Renal cortical epithelial cell (primary cell): ENCODE measurements at places on chromosomes 1 and 21.

DNA sequence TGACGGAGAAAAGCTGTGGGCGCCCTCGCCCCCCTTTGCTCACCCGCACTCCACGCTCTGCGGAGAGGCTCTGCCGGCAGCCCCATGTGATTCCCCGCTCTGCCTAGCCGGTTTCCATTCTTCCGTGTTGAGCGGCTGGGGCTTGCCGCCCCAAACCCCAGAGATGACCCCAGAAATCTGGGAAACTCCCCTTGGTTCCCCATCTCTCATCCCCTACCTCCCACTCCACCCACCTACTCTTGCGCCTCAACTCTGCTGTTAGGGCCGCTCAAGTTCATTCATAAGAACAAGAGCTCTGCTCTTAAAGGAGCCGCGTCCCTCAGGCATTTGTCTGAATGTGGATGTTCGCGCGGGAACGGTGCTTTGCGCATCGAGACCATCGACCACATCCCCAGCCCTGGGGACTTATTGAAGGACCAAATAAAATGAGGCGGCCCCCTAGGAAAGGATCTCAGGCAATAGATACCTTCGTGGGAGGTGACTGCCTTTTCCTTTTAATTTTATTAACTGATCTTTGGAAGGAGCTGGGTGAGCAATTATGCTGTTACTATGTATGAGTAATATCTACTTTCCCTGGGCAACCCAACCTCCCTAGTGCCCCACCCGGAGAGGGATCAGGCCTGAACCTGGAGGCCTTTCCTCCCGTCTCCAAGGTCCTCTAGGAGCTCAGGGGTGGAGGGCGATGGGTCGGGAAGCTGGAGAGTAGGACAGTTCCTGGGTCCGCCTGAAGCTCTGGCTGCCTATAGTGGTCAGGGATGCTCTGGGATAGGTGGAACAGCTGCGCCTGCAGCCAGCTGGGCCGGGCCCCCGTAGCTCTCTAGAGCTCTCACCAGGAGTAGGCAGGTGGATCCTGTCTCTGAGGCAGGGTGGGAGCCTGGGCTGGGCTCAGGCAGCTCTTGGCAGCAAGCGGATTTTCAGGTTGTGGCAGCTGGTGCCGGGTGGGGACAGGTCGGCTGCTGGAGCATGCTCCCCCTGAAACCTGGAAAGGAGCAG lies 898 bp downstream of the MFSD2A start:
- peak; percentile 52 for DNase-seq

- DNase-seq: no peak
These were observed 50.2 kb downstream of the KCNN3 start for GRCh38 chr1:154819628-154820590.

DNA sequence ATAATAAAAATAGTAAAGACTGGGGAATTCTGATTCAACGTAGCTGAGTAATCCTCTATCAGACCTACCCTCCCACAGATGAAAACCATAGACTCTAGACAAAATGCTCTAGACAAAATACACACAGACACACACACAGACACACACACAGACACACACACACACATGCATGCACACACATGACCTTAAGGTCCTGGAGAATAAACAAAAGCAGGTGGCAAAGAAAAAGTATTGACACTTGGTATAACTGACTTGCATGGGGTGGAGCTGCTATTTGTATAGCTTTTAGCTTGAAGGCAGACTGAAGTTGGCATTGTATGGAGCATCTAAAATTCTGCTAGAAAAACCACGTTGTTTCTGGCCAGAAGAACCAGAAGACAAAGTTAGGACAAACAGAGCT lies 29.3 kb downstream of the C1orf141 start:
- DNase-seq: no peak

GRCh38 chr21:29145354-29145782 lies 14.9 kb downstream of the MAP3K7CL start:
- peak; percentile 94 for DNase-seq

GRCh38 chr21:41769933-41770332 lies 3.1 kb upstream of the RIPK4 start:
- no peak for DNase-seq

DNA sequence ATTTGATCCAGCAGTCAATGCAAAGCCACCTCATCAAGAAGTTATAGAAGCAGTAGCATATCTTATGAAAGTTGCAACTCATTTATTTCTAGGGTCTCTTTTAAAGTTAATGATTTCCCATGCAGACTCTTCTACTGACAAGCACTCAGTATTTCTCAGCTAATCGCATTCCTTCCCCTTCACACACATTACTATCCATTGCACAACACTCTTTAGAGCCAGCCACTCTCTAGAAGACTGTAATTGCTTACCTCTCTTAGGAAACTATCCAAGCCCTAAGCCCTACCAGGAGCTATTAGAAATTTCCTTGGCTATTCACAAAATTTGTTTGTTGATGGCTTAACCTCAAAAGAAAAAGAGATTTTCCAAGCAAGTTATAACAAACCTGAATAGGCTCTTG lies 106.0 kb downstream of the ADAMTS1 start:
- DNase-seq: peak; percentile 95

- DNase-seq: no peak
These were observed 43.3 kb upstream of the TSHB start for GRCh38 chr1:114986286-114986685.

- DNase-seq: peak; percentile 77
These were observed 61.6 kb downstream of the DHRS3 start for GRCh38 chr1:12556368-12556930.
